ENCODE measurements at places on chromosomes 6 and 20.

- DNase-seq = peak; percentile 3
These were observed 3.5 kb upstream of the HTR1B start for GRCh38 chr6:77466451-77467437.

- DNase-seq = no peak
These were observed 818 bp upstream of the AP5S1 start for GRCh38 chr20:3819411-3820047.

DNA sequence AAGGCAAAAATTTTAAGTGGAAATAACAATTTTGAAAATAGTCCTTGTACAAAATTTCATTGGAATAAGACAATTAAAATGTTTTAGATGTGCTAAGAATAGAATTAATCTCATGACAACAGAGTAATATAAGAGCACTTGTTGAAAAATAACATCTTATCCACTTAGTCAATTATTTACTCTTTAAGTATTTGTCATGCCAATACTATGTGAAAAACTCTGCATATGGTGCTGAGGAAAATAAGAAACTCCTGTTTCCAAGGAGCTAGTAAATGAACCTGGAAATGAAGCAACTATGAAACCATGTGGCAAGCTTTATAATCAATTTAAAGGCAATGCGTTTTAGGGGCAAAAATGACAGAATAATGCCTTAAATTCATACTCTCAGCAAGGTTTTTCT is 42.7 kb upstream of the HCRTR2 start:
- no peak for DNase-seq

DNA sequence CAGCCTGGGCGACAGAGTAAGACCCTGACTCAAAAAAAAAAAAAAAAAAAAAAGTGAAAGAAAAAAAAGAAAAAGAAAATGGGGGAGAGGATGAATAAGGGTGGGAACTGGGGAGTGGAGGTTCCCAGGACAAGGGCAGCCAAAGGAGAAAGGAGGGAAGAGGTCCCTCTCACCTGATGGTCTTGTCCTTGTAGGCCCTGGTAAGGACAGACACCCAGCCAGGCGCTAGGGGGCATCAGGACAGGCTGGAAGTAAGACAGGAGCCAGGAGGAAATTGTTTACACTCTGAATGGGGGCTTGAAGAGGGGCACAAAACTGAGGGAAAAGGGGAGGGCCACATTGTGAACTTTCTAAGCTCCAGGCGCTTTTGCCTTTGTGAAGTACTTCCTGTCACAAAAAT is 2.3 kb upstream of the ALDH5A1 start:
- DNase-seq = peak; percentile 32

- DNase-seq = peak; percentile 57
These were observed 100.0 kb upstream of the RIPOR2 start for GRCh38 chr6:25035512-25036435.

DNA sequence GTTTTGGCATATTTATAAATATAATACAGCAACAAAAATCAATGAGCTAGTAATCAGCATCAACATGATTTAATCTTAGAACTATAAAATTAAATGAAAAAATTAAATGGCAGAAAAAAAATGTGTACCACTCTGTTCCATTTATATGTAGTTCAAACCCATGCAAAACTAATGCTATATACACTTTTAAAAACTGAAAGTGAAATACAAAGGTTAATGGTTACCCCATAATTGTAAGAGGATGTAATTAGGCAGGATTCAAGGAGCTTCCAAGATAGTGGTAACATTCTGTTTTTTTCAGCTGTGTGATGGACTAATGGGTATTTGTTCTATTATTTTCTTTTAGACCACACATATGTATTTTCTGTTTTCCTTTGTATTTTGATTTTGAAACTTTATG is 492.1 kb downstream of the UTRN start:
- no peak for DNase-seq

GRCh38 chr20:9969626-9970025 is 65.2 kb upstream of the ANKEF1 start:
- no peak for DNase-seq

DNA sequence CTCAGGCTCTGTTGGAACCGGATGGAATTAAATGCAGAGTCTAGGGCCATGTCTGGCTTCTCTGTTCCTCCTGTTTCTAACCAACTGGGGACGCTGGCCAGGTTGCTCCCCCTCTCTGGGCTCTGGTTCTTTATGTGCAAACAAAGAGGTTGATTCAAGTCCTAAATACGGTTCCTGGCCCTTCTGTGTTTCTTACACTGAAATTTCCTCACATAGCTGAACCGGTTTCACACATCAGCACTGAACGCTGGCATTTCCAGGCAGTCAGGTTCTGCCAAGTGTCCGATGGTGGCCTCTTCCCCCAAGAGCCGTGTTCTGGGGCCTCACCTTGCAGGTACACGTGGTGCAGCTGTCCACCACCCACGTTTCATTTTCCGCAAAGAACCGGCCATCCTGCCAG is 13.5 kb downstream of the THBS2 start:
- no peak for DNase-seq

- DNase-seq = no peak
These were observed 447.9 kb downstream of the HTR1B start for GRCh38 chr6:77015350-77015749.

- DNase-seq = no peak
These were observed 1480.4 kb downstream of the HACE1 start for GRCh38 chr6:103379272-103379671.

DNA sequence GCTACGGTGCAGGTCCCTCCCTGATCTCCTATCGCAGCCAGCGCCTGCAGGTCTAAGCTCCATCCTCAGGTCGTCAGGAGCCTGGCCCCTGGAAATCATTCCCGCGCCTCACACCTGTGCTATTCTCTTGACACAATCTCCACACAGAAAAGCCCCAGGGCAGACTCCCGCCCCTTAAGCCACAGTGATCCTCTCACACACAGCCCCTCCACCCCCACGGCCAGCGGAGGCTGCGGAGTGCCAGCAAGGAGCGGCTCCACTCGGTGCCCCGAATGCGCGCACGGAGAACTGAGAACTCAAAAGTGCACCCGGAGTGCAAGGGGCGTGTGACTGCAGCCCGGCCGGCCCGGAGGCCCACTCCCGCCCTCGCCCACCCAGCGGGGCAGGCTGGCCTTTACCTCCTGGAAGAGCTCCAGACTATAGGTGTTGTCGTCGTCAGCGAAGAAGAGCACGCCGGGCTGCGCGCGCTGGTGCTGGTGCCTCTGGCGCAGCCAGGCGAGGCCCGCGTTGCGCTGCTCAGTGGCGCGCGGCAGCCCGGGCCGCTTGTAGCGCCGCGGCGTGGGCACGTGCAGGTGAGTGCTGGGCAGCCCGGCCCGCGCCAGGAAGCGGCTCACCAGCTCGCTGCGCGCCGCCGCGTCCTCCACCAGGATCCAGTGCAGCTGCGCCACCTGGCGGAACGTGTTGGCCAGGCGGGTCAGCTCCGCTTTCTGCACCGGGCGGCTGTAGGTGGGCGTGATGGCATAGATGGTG is 1.2 kb downstream of the B3GAT2 start:
- DNase-seq = peak; percentile 91

GRCh38 chr6:44512868-44513741 is 125.6 kb downstream of the CDC5L start:
- peak; percentile 37 for DNase-seq

GRCh38 chr6:31578184-31579118 is 3.1 kb downstream of the TNF start:
- DNase-seq = no peak

DNA sequence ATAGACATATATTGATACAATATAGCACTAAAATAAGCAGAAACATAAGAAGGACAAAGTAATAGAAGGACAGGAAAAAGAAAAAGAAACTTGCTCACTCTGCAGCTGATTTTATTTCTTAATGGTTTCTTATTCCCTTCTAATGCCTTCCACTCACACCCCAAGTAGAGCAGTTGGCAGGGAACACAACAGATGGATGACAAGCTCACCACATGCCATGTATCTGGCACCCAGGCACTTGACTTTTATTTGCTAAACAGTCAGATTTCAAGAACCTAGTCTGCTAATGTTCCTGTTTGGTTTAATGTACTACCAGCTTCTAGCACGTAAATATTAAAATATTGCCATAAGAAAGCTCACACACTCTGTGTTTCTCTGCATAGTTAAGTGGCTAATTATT is 87.1 kb downstream of the COL19A1 start:
- no peak for DNase-seq

GRCh38 chr20:2845607-2846006 is 5.1 kb downstream of the VPS16 start:
- DNase-seq = no peak

DNA sequence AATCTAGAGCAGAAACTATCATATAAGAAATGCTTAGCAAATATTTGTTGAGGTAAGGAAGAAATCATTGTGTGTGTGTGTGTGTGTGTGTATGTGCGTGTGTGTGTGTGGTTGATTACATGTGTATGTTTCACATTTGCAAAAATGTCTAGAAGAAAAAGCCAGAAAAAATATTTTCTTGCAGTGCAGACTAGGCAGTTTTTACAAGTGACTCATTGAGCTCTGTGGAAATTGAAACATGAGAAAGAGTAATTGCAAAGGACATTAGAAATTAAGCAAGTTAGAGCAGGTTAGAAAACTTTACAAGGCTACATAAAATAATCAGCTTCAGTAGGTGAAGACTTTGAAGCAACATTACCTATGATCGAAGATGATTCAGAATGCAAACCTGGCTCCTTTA is 669.0 kb upstream of the EYS start:
- DNase-seq = no peak

GRCh38 chr6:4860387-4860786 is 84.2 kb downstream of the CDYL start:
- DNase-seq = no peak

- peak; percentile 47 for DNase-seq
These were observed 9.3 kb upstream of the TXNDC5 start for GRCh38 chr6:7919871-7920270.

DNA sequence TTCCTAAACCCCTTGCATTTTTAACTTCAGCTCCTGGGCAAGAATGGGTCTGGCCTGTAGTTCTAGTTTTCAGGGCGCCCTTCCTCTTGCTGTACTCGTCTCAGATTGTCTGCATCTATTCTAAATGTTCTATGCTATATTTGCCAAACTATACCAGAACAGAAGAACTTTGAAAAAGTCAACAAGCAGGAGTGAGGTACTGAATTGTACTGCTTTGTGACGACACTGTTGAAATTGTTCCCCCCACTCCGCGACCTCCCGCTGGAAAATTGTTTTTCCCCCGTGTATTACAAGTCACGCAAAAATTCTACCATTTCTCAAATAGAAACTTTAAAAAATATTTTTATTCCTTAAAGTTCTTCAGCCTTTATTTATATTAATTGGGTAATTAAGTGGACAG is 73.9 kb downstream of the CBFA2T2 start:
- DNase-seq = no peak

DNA sequence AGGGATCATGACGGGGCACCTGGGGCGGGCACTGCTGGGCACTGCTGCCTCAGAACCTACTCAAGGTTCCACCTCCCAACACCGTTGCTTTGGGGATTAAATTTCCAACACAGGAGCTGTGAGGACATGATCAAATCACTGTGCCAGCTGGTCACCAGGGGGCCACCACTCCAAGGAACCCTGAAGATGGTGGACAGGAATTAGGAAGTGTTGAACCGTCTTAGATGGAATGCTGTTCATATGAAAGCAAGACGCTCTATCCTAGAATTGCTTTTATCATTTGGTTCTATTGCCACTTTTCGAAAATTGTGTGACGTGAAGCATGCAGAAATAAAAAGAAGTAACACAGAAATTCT is 140.3 kb downstream of the DLL1 start:
- DNase-seq = no peak

GRCh38 chr20:8342391-8342790 is 210.3 kb downstream of the PLCB1 start:
- DNase-seq = no peak

DNA sequence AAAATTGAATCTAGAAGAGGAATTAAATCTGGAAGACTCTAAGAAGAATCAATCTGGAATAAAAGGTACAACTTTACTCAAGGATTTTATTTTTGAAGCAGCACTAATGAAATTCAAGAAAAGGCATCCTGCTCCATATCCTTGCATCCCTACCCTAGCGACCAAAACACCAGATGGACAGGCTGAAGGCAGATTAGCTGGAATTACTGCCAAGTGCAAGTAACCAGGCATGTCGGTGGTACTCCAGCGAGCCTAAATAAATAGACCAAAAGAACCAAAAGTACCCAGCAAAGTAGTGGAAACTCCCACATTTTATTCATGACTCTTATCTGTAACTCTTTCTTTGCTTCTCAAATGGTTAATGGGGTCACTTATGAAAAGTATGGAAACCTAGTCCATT is 21.0 kb downstream of the OPRM1 start:
- no peak for DNase-seq

DNA sequence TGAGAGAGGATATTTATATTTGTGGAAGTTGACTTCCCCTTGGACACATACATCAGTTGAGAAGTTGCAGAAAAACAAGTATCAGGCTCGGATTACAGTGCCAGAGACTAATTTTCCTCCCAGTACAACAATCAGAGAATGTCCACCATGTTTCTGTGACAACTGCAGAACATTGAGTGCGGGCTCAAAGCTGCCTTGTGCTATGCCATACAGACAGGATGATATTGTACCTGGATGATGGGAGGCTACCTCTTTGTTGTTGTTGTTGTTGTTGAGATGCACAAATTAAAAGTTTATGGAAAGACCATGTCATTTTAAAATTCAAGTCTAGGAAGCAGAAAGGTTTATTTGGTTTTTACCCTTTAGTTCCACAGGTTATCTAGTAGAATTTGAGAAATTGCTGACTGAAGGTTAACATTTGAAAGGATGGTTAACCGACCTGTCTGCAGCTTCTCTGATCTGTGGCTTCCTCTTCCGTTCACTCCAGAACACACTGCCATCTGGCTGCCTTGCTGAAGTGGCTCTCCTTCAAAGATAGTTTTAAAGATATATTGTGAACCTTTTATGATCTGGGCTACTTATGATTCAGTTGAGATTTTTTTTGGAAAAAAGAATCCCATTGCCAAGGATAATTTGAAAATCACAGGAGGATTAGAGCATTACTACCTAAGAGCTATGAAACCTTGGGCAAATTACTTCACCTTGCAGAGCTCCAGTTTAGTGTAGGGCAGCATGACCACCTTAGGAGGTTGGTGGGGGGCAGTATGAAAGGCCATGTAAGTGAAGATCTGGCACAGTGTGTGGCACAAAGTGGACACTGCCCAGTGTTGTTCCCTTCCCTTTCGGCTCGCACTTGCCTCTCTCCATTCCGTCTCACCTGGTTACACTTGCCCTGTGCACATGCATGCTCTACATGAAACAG is 15.9 kb downstream of the TMEM200A start:
- DNase-seq = no peak

Data from suppressor macrophage (primary cell).